ENCODE measurements at places on chromosomes 3 and 15.

DNA sequence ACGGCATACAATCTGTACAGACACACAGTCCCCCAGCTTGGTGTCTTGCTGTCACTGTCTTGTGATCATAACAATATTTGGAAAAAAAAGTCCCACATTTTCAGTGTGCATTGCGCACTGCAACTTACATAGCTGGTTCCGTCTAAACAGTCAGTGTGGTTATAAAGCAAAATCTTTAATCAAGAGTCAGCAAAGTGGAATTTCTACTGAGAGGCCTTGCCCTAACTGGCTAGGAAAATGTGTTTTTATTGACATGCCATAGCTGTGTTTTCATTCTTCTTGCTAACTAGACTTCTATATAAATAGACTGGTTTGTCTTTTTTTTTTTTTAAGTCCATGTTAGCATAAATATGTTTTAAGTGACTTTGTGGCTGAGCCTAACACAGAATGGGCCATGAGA lies 174.8 kb downstream of the POLR2M start:
- no peak for DNase-seq

- DNase-seq, result no peak
Observed at GRCh38 chr3:98010194-98010882, 24.8 kb downstream of the GABRR3 start.

- DNase-seq, result no peak
Observed at GRCh38 chr3:172062761-172063160, 23.4 kb downstream of the FNDC3B start.

DNA sequence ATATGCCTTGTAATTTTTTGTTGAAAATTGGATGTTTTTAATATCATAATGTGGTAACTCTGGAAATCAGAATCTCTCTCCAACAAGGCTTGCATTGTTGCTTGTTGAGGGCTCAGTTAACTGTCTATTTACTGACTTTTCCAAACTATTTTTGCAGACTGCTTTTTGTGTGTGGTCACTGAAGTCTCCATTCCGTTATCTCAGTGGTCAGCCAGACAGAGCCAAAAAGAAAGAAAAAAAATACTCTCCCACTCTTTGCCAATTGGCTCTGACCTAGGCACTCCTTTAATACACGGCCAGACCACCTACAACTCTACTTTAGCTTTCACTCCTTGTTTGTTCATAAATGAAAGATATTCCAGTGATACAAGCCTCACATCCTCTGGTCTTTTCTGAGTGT lies 52.5 kb downstream of the IFT80 start:
- DNase-seq, result no peak

GRCh38 chr3:23203708-23204330 lies 692 bp downstream of the UBE2E2 start:
- DNase-seq, result no peak

GRCh38 chr3:162555761-162556160 lies 1059.2 kb downstream of the OTOL1 start:
- DNase-seq, result no peak

DNA sequence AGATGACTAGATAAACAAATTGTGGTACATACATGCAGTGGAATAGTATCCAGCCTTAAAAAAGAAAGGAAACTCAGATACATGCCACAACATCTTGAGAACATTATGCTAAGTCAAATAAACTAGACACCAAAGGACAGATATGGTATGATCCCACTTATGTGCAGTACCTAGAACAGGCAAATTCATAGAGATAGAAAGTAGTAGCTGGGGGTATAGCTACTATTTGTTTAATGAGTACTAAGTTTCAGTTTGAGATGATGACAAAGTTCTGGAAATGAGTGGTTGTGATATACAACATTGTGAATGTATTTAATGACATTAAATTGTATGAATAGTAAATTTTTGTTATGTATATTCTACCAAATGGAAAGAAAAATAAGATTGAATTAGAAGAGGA lies 477.2 kb upstream of the CFAP20DC start:
- no peak for DNase-seq

GRCh38 chr3:13748276-13748879 lies 131.5 kb downstream of the WNT7A start:
- DNase-seq, result no peak

- no peak for DNase-seq
Observed at GRCh38 chr15:64536244-64536836, 76.0 kb downstream of the ZNF609 start.

- DNase-seq, result no peak
Observed at GRCh38 chr3:131503320-131503635, 507 bp upstream of the MRPL3 start.

GRCh38 chr3:52533623-52534280 lies at the start of gene NT5DC2:
Gene NT5DC2 (minus strand): TSS chr3:52533857. CDS start chr3:52533737, 120 bp downstream.
- peak; percentile 82 for DNase-seq

DNA sequence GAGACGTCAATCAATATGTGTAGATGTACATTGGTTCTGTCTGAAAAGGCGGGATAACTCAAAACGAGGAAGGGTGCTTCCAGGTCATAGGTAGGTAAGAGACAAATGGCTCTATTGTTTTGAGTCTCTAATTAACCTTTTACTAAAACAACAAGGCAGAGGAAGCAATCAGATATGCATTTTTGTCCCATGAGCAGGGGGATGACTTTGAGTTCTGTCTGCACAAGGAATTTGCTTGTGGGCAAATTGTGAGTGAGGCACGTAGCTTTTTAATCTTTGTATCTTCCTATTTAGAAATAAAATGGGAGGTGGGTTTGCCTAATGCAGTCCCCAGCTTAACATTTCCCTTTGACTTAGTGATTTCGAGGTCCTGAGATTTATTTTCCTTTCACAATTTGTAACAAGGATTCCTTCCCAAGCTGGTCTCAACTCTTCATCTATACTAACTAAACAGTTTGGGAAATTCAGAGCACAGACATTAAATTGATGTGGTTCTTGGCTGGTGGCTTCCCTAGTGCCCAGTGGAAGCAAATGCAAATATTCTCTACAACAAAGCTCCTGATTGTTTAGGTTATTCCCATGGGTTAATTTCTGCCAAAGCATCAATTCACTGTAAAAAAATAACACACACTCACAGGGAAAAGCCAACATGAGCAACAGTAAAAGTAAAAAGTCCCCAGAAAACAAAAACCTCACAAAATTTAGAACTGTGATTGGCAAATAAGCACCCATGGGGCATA lies 738.8 kb upstream of the SGO1 start:
- no peak for DNase-seq

DNA sequence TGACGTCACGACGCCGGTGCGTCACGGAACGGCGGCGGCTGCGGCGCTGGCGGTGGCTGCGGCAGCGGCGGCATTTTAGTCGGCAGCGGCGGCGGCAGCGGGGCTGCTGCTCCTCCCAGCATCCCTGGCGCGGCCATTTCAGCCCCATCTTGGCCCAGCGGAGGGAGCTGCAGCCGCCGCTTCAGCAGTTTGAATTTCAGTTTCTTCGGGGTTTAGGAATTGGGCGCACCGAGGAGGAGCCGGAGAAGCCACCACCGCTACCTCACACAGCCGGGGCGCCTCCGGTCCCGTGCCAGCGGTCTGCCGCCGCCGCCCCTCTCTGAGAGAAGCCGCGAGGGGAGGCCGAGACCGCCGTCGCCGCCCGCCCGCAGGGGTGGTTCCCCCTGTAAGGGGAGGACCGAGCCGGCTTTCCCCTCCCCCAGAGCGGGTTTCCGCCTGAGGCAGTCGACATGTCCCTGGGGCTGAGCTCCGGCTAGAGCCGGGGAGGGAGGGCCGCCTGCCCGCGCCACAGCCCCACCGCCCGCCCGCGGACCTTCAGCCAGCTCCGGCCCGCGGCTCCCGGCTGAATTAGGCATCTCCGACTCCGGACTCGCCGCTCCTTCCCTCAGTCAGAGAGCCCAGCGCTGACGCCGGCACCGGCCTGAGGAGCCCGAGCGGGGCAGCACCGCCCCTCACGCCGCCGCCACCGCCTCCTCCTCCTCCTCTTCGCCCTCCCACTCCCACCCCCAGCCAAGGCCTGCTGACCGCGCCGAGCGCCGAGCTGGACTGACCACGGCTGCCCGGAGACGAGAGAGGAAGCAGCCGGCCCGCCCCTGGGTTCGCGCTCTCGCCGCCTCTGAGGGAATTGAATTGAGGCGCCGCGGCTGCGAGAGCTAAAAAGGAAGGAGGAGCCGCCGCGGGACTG lies at the start of gene TSC22D2:
Gene TSC22D2 (plus strand): TSS at position 78 of the 904 bp plus-strand sequence. CDS start 1,053 bp downstream, outside the sequence.
- peak; percentile 94 for DNase-seq

GRCh38 chr3:197260491-197261163 lies 37.8 kb downstream of the DLG1 start:
- no peak for DNase-seq

DNA sequence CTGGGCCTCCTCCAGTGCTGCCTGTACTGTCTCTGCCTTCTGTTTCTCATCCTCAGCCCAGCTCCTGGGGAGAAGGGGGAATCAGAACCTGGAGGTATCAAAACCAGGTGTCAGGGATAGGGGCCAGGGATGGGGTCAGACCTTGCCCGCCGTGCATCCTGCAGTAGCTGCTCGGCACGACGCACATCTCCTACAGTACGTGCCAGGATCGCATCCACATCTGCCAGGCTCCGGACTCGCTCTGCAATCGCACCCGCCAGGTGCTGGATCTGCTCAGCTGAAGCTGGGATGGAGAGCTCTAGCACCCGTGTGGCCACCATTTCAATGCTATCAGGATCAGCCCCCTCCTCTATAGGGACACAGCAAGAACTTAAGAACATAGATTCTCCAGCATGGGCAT lies 1.4 kb upstream of the USP19 start:
- no peak for DNase-seq

DNA sequence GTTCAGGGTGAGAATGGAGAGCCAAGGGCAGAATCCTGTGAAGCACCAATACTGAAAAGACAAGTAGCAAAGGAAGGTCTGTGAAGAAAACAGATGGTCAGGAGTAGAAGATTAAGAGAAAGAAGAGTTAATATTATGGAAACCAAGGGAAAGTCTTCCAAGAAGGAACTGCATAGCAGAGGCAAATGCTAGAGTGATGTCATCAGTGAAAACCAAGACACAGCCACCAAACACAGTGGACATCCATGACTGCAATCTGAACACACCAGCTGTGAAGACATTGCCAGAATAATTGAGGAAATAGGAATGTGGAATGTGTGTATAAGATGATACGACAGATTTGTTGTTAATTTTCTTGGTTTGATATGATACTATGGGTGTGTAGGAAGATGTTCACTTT lies 26.8 kb upstream of the ZBTB38 start:
- DNase-seq, result no peak

GRCh38 chr3:111592936-111593335 lies 2.2 kb downstream of the ZBED2 start:
- no peak for DNase-seq

DNA sequence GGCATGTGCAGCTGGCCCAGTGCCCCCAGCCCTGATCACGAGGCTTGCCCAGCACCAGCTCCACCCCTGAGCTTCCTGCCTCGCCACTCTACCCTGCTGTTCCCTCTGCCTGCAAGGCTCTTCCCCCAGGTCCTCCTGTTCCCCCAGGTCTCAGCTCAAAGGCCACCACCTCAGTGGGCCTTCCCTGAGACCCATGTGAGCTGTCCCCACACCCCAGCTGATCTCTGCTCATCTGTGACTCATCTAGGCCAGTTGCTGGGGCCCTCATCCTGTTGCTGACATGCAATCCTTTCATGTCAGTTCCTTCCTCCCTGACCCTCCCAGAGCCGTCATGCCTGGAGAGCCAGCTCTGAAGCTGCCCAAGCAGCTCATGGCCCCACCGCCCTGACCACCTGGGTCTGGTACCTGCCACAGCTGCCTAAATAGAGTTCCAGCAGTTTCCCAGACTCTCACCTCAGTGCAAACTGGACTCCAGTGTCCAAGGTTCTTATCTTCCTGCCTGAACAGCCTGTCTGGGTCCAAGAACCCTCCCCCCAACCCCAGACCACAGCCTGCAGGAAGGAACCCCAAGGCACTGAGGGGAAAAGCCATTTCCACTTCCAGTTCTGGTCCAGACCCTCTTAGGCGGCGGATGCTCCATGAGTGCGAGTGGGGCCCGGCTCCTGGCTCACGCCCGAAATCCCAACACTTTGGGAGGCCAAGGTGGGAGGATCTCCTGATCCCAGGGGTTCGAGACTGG lies 116.6 kb upstream of the IQSEC1 start:
- DNase-seq, result no peak

DNA sequence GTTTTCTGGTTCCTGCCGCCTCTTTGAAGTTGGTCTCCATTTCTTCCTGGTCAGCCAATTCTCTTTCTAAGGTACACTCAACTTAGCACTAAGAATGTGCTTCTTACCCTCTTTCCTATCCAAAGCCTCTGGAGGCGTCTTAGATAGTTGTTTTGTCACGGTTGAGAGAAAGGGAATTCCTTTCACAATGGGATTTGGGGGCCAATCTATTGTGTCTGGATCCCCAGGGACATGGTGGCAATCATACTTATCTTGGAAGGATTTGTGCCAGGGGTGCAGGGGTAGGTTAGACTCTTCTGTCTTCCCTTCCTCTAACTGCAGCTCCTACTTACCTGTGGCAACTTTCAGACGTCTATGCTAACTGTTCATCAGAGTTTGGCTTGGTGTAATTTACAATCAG lies 287.1 kb downstream of the SOX2 start:
- no peak for DNase-seq

GRCh38 chr15:70272565-70273355 lies 175.0 kb upstream of the TLE3 start:
- no peak for DNase-seq

GRCh38 chr3:48070030-48070429 lies 53.8 kb upstream of the MAP4 start:
- DNase-seq, result no peak

DNA sequence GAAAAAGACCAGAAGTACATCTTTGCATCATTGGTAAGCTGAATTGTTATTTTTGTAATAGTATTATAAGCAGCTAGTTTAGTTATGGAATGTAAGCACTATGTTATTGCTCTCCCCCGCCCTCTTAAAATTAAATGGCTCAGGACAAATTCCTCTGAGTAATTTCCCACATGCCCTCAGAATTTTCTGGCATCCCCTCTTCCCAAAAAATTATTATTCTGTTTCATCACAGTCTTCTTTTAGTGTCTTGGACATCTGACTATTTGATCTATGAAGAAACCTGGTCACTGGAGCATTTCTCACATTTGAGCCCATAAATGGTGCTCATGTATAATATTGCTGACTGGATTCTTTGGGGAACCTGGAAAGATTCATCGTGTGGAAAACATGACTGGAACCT lies 68.3 kb downstream of the KLHL25 start:
- DNase-seq, result no peak

DNA sequence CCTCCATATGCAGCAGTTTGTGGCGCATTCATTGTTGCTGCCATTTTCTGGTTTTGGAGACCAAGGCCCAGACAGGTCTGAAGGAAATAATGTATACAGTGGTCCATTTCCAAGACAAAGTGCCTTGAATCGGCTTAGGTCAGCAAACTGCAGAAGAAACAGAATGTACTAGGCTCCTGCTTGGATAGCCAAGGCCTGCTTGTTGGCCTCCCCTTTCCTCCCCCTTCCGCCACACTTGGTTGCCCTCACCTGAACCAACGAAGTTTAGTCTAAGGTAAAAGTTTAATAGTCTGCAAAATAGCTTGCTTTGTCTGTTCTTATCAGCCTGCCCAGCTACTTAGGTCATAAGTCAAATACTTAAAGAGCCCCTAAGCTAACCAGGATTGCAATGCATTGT lies 12.0 kb upstream of the RTP3 start:
- no peak for DNase-seq

GRCh38 chr3:187101184-187102072 lies 37.9 kb downstream of the RPL39L start:
- DNase-seq, result no peak

- DNase-seq, result no peak
Observed at GRCh38 chr15:73239564-73240215, 129.1 kb downstream of the HCN4 start.
